ENCODE measurements at places on chromosomes 12 and 14.

- DNase-seq = no peak
Measured at GRCh38 chr12:131607658-131608447, 103.0 kb upstream of the SFSWAP start.

DNA sequence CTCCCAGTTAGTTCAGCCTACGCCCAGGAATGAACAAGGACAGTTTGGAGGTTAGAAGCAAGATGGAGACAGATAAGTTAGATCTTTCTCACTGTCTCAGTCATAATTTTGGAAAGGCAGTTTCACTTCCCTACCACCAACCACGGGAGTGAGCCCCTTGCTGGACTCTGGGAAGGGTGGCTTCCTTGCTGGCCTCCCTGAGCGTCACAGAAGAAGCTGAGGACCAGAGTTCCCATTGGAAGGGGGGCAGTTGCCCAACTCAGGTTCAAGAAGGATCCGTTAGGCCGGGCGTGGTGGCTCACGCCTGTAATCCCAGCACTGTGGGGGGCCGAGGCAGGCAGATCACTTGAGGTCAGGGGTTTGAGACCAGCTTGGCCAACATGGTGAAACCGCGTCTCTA is 106.2 kb upstream of the MAX start:
- DNase-seq = no peak

GRCh38 chr12:124921200-124922031 is 7.0 kb upstream of the UBC start:
- peak; percentile 72 for DNase-seq

DNA sequence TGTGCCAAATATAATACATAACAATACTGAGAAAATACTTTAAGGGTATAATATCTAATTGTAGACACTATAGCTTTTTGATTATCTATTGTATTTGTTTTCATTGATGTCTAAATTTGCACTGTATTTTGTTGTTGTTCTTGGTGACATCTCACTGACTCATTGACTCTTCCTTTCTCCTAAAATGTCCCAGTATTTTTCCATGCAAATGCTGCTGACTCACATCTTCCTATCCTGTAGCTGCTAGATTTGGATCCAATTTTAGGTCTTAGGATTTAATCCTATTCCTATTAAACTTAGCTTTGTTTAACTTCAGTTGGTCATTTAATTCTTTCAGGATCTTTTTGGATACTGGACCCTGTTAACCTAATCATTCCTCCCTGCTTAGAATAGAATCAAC is 148.5 kb downstream of the TMTC2 start:
- DNase-seq = no peak

- peak; percentile 69 for DNase-seq
Measured at GRCh38 chr12:117025481-117026151, 73.6 kb downstream of the TESC start.
